ENCODE measurements at places on chromosomes 2 and 18.

DNA sequence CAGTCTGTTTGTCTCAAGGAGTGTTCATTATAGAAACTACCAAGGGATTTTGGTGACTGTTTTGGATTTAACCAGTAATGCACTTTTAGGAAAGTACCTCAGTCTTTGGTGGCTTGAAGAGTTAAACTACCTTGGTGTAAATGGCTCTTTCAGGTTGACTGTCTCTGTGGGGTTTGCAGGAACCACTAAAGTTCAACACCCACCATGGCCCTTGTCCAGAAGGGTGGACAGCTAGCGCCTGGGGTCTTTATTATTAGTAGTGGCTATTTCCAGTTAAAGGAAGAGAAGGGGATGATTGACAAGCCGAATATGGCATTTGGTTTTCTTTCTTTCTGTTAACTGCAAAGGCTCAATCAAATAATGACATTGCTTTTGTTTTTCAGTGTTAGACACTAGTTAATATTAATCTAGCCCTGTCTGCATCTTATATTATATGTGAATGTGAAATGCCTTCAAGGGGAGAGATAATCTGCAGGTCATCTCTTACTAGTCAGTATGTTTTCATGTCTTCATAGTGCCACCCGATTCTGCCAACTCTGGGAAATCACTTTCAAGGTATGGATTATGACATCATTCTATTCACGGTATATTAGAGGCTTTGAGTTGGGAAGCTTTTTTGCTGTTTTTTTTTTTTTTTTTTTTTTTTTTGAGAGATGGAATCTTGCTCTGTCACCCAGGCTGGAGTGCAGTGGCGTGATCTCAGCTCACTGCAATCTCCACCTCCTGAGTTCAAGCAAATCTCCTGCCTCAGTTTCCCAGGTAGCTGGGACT lies 56.4 kb downstream of the MAP4K4 start:
- DNase-seq, result no peak

- DNase-seq, result no peak
These were observed 184.1 kb downstream of the HDAC4 start for GRCh38 chr2:239216614-239217273.

GRCh38 chr18:31156821-31157763 lies 5.6 kb downstream of the DSC1 start:
- DNase-seq, result peak; percentile 90

DNA sequence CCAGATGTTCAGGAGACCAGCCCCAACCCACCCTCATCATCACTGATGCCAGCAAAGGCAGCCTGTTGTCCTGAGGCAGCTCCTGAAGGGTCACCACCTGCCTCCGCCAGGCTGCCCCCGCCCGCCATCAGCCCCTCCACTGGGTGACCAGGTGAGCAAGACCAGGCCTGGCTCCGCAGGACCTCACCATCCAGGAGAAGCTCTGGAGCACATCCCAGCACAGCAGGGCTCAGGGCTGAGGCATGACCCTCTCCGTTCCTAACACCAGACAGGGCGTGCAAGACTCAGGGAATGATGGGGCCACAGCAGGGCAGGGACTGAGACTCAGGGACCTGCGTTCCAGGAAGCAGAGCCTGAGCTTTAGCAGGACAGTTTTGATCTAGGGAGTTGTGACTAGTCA lies 218.8 kb upstream of the RAB6C start:
- DNase-seq, result no peak

GRCh38 chr2:120764991-120765677 lies 29.5 kb downstream of the GLI2 start:
- no peak for DNase-seq

DNA sequence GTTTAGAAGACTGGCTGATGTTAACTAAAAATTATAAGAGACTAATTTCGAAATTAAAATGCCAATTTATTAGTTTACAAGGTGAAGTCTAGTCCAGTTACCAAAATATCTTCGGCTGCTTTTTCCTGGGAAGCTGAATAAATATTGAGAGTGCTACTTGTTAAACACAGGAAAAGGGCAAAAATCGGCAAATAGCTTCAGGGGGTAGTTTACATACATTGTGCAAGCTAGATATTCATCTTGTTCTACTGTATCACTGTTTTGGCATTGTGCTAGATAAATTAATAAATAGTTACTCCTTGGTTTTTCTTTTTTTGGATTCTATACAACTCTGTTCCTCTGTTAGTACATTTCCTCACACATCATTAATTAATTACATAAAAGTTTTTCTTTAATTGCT lies 29.3 kb downstream of the NHEJ1 start:
- DNase-seq, result no peak

DNA sequence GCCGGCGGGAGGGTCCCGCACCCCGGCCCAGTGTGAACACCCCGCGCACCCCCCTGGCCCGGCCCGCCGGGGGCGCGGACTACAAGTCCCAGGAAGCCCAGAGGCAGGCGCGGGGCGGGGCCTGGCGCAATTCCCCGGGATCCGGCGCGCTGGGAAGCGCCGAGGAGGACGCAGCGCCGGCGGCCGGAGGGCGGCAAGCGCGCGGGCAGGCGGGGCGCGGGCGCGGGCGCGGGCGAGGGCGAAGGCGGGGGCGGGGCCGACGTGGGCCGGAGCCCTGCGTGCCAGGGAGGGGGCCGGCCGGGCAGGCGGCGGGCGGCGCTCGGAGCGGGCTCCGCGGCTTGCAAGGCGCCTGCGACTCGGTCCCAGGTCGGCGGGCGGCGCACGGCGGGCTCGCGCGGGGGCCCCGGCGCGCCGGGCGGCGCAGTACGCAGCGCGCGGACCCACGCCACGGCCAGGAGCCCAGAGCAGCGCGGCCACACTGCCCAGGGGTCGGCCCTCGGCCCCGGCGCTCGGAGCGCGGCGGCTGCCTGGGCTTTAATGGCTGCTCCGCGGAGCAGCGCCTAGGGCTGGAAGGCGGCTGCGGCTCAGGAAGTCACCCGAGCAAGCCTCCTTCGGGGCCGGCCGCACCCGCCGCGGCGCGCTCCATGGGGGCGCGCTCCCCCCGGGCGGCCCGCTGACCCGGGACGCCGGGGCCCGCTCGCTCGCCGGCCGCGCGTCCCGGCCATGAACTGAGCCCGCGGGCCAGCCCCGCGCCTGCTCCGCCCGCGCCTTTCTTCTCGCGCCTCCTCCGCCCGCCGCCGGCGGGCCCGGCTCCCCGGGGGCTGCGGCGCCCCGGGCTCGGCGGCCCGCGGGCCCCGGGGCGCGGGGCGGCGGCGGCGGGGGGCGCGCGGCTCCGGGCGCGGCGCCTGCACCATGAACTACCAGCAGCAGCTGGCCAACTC lies at the start of gene AGAP1:
AGAP1 (plus strand) TSS at position 269 of the 941 bp plus-strand sequence.
- peak; percentile 78 for DNase-seq

DNA sequence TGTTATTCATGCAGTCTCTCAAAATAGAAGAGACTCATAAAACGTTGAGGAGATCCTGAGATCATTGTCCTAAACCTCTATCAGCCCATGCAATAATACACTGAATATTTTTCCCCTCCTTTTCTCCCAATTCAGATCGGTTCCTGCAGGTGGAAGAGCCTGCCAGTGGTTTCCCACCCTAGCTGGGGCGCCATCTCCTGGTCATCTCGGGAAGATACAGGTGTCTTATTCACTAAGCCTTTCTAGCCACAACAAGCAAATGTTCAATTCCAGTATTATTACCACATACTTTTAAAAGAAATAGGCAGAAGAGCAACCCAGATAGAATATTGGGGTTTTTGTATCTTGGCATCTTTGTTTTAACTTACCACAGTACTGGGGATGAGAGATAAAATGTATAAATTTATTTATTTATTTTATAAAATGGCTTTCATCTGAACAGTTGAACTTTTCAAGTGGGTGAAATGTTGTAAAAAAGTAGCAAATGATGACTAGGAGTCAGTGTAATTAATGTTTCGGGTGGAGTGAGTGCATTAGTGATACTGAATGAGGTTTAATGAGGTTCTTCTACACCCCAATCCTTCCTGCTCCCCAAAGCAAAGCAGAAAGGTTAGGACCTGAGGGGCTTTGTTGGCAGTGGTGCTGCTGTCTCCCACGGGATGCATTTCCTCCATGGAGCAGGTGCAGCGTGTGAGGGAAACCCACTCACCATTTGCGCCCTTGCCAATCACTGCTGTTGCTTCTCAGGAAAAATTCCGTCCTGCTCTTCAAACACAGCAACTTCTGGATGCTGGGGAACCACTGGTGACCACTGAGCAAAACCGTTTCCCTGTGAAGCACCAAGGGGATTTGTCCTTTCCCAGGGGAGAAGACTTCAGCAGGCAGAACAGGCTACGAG lies 147.1 kb upstream of the FHL2 start:
- DNase-seq, result peak; percentile 49

- DNase-seq, result no peak
These were observed 242.7 kb downstream of the TGIF1 start for GRCh38 chr18:3692691-3693090.

DNA sequence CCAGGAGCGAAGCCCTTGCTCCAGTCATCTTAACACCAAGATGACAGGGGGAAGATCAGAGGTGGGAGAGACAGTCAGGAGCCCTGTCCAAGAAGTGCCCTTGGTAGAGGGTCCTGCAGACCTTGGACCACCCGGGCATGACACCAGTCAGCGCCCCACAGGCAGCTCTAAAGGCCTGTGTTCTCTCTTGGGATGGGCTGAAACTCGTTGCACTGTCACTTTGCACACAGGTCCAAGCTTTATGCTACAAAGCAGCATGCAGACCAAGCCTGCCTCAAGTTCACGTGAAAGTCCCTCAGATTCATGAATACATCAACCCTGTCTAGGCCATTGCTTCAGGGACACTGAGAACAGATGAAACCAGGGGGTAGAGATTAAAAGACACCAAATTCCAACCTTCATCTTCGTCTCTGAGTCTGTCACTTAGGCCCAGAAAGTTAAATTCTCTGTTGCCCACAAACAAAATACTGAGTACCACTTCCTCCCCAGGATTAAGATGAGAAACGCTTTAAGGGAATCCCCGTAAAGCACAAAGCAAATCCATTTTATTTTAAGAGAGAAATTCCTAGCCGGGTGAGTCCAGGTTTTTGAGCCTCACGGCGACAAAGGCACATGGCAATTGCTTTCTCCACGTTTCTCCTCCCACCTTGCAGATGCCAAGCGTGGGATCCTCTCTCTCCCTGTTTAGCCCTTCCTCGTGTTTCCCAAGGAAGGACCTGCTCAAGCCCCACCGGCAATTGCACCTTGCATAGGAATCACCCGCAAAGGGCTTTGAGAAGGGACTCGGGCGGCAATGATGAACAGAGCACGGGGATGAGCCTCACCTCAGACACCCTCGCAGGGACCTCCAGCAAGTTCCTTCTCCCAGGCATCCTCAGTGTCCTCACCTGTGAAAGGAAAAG lies 75.0 kb upstream of the ID2 start:
- DNase-seq, result no peak

DNA sequence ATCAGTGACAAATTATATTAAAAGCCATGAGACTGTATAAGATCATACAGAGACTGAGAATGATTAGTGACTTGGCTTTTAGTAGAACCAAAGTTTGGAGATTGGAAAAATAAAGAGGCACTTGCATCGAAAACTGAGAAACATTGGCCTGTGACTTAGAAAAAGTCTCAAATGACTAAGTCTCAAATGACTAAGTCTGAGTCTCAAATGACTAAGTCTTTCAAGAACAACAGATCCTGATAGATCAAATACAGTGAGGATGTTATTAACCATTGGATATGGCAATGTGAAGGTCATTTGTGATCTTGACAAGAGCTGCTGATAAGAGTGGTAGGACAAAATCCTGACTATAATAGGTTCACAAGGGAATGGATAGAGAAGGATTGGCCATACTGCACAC lies 135.5 kb upstream of the FANCL start:
- no peak for DNase-seq
